Activated CD4-positive, alpha-beta T cell treated with anti-CD3 and anti-CD28 coated beads, Interleukin-2, amount 10 ng/mL, durations not matched to agents 24 days and 14 days (primary cell): ENCODE measurements at places on chromosomes 13 and 19. TPM values are rescaled to one million over a fixed set of nuclear protein-coding genes. Genes with fewer than 3 reads are reported as not detected.
A peak's percentile ranks its signal among the peaks of the same experiment; 100 is the strongest.

SBSN gene
- not detected in 2 replicates for total RNA-seq

RYR1 gene
- total RNA-seq: 3.6 and 4.0 TPM in 2 replicates

P2RY11 gene
- total RNA-seq: 61.1 and 62.5 TPM in 2 replicates

DNA sequence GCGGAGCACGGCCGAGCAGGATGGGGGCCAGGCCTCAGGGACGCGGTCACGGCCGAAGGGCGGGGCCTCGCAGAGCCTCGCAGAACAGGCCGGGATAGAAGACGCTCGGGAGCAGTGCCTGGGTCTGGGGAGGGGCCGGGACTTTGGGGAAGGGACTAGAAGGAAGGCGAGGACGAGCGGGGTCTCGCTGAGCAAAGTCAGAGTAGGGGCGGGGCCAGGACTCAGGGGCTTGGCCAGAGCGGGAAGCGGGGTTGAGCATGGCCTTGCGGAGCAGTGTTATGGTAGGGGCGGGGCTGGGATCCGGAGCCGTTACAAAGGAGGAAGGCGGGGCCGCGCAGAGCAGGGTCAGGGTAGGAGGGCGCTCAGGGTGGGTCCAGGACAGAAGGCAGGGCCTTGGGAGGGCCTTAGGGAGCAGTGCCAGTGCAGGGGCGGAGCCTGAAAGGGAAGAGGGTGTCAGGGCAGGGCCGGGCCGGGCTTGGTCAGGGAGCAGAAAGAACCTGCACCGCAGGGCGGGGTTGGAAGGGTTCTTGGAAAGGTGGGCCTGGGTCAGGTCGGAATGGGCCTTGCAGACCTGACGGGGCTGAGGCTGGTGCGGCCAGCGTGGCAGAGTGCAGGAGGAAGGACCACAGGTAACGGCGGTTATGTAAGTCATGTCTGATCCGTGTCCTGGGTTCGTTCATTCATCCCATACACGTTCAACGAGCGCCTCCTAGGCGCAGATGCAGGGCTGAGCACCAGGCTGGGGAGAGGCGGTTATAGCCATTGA, 533 bp upstream of the ATP8B3 start:
- H3K4me3 ChIP-seq: peak overlapping the region; percentile 93
- DNase-seq: peak; percentile 98
- peak overlapping the region; percentile 94 for H3K27ac ChIP-seq
- H3K27me3 ChIP-seq: no peaks in the 10 kb centered on the region
- H3K4me1 ChIP-seq: peaks cover 13% of the 10 kb centered on the region

DNA sequence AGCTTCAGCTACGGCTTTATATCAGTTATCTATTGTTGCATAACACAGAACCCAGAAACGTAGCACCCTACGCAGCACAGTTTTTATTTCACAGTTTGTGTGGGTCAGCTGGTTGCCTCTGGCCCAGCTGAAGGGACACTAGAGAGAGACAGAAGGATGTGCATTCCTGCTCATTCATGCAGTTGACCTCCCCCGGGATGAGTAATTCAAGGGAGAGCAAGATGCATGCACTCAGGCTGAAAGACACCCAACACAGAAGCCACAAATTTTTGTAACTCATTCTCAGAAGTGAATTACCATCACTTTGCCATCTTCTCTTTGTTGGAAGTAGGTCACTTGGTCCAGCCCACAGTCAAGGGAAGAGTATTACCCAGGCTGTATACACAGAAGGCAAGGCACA, 89.5 kb downstream of the EFNB2 start:
- no peaks in the 10 kb centered on the region for H3K4me1 ChIP-seq
- DNase-seq: no peak
- no peaks in the 10 kb centered on the region for H3K36me3 ChIP-seq
- H3K4me3 ChIP-seq: no peak overlapping the region
- H3K27me3 ChIP-seq: no peaks in the 10 kb centered on the region

- no peak overlapping the region for H3K27ac ChIP-seq
- no peaks in the 10 kb centered on the region for H3K4me1 ChIP-seq
- H3K27me3 ChIP-seq: no peaks in the 10 kb centered on the region
- H3K36me3 ChIP-seq: no peaks in the 10 kb centered on the region
- H3K4me3 ChIP-seq: no peak overlapping the region
Measured at GRCh38 chr19:2888731-2889224, 11.9 kb upstream of the ZNF57 start.

GRCh38 chr19:38769635-38770211, 3.6 kb downstream of the LGALS7 start:
- peaks cover 6% of the 10 kb centered on the region for H3K4me1 ChIP-seq
- H3K27ac ChIP-seq: peak overlapping the region; percentile 78
- peak overlapping the region; percentile 68 for H3K4me3 ChIP-seq
- H3K36me3 ChIP-seq: no peaks in the 10 kb centered on the region
- H3K27me3 ChIP-seq: peaks cover 2% of the 10 kb centered on the region

GRCh38 chr19:44645407-44646048, 1.8 kb downstream of the PVR start:
- H3K36me3 ChIP-seq: no peaks in the 10 kb centered on the region
- no peak overlapping the region for H3K4me3 ChIP-seq
- no peaks in the 10 kb centered on the region for H3K4me1 ChIP-seq
- H3K27me3 ChIP-seq: peaks cover 10% of the 10 kb centered on the region

DNA sequence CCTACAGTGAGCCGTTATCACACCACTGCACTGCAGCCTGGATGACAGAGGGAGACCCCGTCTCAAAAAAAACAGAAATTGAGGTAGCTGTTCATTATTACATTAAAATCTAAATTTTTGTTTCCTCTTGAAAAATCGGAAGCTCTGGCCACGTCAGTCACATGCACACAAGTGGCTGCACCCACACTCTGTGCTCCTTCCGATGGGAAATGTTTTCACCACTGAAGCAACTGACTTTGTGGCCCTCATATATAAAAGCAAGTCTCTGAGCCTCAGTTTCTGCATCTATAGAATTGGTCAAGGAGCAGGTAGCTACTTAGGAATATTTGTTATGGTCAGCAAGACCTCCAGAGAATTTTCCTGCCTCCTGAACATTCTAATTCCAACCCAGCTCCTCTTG, 4.5 kb downstream of the LRRC25 start:
- DNase-seq: no peak
- H3K4me3 ChIP-seq: no peak overlapping the region
- no peaks in the 10 kb centered on the region for H3K36me3 ChIP-seq
- H3K27me3 ChIP-seq: peaks cover 44% of the 10 kb centered on the region

- H3K27ac ChIP-seq: no peak overlapping the region
- H3K36me3 ChIP-seq: no peaks in the 10 kb centered on the region
- no peak overlapping the region for H3K4me3 ChIP-seq
- H3K4me1 ChIP-seq: no peaks in the 10 kb centered on the region
- peaks cover 21% of the 10 kb centered on the region for H3K27me3 ChIP-seq
- no peak for DNase-seq
Measured at GRCh38 chr19:33627526-33627925, 5.8 kb downstream of the CHST8 start.

DNA sequence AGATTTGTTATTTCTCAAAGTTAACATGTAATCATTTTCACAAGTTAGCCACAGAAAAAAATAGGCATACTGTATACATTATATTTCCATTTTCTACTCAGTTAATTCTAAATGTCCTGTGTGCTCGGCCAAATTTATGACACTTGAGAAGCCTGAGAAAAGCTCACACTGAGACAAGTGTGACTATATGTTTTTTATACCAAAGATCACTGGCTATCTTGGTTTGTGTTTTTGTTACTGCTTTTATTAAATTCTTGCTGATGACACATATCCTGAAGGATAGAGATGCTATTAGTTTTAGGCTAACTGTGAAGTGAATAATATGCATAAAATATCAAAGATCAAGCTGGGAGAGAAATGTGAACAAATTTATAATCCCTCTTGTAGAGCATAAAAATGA, 49.3 kb upstream of the IL17D start:
- H3K27me3 ChIP-seq: peaks cover 2% of the 10 kb centered on the region
- H3K36me3 ChIP-seq: no peaks in the 10 kb centered on the region
- no peaks in the 10 kb centered on the region for H3K4me1 ChIP-seq

- peaks cover 3% of the 10 kb centered on the region for H3K36me3 ChIP-seq
Measured at GRCh38 chr19:29695765-29696564, 19.1 kb downstream of the C19orf12 start.

GRCh38 chr13:109146912-109147647, 517.7 kb downstream of the MYO16 start:
- H3K4me3 ChIP-seq: no peak overlapping the region
- no peaks in the 10 kb centered on the region for H3K36me3 ChIP-seq
- peaks cover 9% of the 10 kb centered on the region for H3K27me3 ChIP-seq
- no peak for DNase-seq
- H3K27ac ChIP-seq: no peak overlapping the region

- H3K27ac ChIP-seq: no peak overlapping the region
- H3K4me1 ChIP-seq: no peaks in the 10 kb centered on the region
- no peaks in the 10 kb centered on the region for H3K36me3 ChIP-seq
- no peak overlapping the region for H3K4me3 ChIP-seq
- no peak for DNase-seq
- H3K27me3 ChIP-seq: no peaks in the 10 kb centered on the region
Measured at GRCh38 chr13:111629926-111630325, 309.5 kb downstream of the TEX29 start.

- H3K27ac ChIP-seq: no peak overlapping the region
- no peaks in the 10 kb centered on the region for H3K27me3 ChIP-seq
- no peak for DNase-seq
- H3K4me1 ChIP-seq: no peaks in the 10 kb centered on the region
Measured at GRCh38 chr13:33931397-33932311, 113.7 kb downstream of the RFC3 start.
